ENCODE measurements at places on chromosomes 11 and 22.
A peak's percentile ranks its signal among the peaks of the same experiment; 100 is the strongest.

DNA sequence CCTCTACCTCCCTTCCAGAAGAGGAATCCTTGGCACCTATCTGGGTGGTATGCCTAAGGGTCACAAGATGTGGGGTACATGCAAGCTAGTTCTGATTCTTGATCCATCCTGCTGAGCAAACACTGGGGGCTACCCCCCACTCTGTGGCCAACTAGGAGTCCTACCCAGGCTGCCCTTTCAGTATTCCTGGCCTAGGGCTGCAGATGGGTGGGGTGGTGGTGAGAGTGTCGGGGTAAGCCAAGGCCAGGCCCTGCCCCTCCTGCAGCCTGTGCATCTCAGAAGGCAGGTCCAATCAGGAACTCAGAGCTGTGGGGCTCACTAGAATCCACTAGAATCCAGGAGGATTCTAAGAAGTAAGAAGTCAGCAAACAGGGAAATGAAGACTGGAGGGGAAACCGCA lies 10.9 kb downstream of the SSH3 start:
- no peak for DNase-seq

DNA sequence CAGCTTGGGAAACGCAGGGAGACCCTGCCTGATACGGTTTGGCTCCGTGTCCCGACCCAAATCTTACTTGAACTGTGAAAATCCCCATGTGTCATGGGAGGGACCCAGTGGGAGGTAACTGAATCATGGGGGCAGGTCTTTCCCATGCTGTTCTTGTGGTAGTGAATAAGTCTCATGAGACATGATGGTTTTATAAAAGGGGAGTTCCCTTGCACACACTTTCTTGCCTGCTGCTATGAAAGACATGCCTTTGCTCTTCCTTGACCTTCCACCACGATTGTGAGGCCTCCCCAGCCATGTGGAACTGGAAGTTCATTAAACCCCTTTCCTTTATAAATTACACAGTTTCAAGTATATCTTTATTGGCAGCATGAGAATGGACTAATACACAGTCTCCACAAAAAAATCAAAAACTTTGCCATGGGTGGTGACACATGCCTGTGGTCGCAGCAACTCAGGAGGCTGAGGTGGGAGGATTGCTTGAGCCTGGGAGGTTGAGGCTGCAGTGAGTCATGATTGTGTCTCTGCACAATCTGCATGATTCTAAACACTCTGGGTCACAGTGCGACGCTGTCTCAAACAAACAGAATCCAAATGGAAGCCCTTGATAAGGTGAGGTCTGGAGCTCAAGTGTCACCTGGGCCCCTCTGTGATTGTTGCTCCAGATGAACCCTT lies 34.9 kb downstream of the SYN3 start:
- no peak for DNase-seq

GRCh38 chr11:19895776-19896175 lies 183.1 kb downstream of the NAV2 start:
- peak; percentile 47 for DNase-seq

DNA sequence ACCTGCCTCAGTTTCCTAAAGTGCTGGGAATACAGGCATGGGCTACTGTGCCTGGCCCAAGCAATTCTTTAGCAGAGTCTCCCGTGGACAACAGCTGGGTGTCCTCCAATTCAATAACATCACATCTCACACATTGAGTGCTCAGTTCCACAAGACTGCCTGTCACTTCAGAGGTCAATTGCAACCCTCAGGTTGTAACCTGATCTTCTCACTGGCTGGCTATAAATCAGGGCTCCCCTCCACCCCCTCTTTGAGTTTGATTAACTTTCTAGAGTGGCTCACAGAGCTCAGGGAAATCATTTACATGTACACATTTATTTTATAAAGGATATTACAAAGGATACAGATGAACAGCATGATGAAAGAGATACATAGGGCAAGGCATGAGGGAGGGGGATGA lies 68.1 kb downstream of the MCHR1 start:
- no peak for DNase-seq

All from islet precursor cell (in vitro differentiated cells).